ENCODE measurements at places on chromosomes 4 and X. TPM values are rescaled to one million over a fixed set of nuclear protein-coding genes. Genes with fewer than 3 reads are reported as not detected.
A peak's percentile ranks its signal among the peaks of the same experiment; 100 is the strongest.

GRCh38 chr4:72571337-72571736 lies 2.3 kb upstream of the ADAMTS3 start:
- no peak for DNase-seq

DNA sequence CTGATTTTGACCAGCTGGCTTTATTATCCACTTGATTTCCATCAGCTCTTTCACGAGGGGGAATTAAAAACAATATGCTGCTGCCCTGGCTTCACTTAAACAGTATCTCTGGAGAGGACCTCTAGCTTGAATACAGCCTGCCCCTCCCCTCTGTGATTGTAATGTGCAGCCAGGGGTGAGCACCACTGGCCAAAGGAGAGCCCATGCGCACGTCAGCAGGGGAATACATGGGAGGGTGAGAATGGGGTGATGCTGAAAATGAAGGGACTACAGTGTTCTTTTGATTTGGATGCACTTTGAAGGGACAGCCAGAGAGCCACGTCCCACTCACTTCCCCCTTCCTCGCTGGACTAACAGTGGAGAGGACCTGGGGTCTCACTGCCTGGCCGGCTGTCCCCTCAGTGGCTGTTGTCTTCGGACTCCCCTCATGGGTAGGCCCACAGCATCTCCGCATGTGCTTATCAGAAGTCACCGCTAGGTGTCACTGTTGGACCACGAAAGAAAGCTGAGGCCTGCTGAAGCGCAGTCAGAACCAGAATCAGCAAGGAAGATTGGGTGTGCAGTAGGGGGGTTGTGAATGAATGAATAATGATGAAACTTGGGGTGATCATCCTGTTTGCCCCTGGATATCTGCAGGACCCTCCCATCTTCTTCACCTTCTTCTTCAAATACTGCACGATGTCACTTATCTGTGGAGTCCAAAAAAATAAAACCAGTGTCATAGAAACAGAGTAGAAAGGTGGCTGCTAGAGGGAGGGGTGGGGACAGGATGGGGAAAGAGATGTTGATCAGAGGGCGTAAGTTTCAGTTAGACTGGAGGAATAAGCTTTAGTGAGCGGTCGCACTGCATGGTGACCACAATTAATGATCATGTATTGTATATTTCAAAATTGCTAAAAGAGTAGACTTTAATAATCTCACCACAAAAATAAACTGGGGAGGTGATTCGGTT lies 32.8 kb downstream of the CLCN4 start:
- peak; percentile 31 for DNase-seq

GRCh38 chr4:5191831-5192230 lies 140.6 kb downstream of the STK32B start:
- DNase-seq, result no peak

VEGFD gene
- total RNA-seq, result not detected

DNA sequence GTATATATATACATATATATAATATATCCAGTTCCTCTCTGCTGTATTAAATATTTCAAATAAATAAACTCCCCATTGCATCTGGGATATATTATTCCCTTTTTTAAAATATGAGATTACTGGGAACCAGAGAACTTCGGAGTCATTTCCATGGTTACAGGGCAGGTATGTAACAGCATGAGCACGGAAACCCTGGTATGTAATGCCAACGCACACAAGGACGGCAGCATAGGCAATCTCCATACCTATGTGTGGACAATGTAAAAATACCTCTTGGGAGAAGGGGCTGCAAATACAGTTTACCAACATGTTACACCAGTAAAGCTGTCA lies 62.8 kb downstream of the NUDT10 start:
- DNase-seq, result no peak

Measured in HFFc6 (cell line).